ENCODE measurements at places on chromosomes 11 and 22.

GRCh38 chr11:64989416-64989815 lies 7.4 kb downstream of the BATF2 start:
- no peak for DNase-seq

DNA sequence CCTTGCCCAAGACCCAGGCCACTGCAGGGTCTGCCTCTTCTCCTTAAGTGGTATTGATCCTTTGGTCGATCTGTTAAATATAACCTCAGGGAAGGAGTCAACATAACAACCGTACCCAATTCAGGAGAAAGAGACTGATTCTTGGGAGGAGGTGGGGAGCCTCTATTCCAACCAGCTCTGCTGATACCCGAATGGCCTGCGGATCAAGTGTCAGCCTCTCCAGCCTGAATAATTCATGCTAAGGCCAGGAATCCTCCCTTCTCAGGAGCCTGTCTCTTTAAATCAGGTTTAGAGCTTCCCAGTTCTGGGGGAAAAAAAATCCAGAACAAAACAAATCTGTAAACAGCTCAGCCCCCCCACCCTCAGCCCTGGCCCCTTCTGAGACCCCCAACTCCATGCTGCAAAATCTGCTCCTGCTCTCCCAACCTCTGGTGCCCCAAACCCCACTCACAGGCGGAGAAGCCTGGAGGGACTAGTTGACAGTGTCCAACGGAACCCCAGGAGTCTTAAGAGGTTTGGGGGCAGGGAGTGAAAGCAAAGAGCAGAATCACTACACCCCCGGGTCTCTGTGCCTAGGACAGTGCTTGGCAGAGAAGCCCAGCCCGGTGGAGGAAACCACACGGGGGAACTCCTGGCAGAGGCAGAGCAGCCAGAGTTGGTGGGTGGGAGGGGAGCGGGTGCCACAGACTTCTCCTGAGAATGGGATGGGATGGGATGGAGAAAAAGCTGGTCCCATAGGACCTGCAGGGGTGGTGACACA lies 863 bp upstream of the TPBGL start:
- no peak for DNase-seq

DNA sequence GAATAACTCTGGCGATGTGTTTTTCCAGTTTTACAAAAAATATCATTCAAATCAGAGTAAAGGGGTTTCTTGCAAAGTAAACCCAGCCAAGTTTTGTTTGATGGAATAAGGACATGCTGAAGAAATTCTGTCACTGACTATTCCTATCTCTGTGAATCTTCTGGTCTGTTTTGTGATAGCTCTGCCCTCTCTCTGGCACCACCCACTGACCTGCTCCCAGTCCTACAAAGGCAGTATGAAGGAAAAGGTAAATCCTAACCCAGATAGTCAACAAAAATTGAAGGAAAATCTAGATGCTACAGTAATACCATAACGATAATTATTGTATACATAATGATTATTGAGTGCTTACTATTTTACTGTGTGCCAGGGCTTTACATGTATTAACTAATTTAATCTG lies 76.3 kb upstream of the TP53AIP1 start:
- no peak for DNase-seq

DNA sequence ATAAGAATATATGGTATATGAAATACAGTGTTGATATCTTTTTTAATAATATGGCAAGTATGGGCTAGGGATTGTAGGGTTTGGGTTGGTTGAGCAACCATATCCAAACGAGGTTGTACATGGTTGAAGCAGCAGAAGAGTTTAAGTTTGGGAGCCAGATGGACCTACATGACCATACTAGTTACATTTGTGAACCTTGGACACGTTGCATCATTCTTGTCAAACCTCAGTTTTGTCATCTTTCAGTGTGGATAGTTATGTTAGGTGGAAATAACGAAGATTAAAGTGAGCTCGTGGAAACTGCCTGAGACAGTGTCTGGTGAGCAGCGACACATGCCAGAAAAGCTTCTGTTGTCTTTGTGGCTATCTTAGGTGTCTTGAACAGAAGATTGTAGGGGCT lies 307.1 kb upstream of the KIRREL3 start:
- no peak for DNase-seq

GRCh38 chr11:46827995-46828394 lies 18.1 kb downstream of the CKAP5 start:
- DNase-seq, result no peak

- DNase-seq, result no peak
These were observed 611.1 kb upstream of the LUZP2 start for GRCh38 chr11:23885801-23886200.

DNA sequence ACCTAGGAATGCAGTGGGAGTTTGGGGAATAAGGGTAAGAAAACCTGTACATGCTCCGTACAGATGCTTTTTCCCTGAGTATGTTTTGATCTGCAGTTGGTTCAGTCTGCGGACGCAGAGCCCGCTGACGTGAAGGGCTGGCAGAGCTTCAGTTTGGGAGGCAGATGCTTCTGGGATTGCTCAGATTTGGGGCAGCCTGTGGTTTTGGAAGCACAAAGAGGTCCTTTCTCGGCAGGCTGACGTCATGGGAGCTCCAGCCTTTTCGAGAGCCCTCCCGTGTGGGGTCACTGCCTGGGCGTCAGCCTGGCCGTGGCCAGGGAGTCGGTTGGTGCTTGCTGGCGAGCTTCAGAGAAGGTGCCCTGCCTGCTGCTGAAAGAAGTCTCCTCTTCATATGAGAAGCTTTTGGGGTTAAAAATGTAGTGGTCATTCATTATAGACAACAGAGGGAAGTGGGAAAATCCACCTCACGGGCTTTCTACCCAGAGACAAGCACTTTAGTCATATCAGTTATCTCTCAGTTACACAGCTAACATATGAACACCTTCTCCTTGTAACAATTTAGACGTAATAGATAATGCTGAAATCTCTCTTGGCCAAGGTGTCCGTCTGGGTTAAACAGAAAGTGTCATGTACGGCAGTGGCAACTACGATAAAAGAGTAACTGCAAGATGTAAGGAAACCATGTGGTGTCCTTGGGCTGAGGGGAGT lies 26.8 kb downstream of the TPCN2 start:
- DNase-seq, result no peak

DNA sequence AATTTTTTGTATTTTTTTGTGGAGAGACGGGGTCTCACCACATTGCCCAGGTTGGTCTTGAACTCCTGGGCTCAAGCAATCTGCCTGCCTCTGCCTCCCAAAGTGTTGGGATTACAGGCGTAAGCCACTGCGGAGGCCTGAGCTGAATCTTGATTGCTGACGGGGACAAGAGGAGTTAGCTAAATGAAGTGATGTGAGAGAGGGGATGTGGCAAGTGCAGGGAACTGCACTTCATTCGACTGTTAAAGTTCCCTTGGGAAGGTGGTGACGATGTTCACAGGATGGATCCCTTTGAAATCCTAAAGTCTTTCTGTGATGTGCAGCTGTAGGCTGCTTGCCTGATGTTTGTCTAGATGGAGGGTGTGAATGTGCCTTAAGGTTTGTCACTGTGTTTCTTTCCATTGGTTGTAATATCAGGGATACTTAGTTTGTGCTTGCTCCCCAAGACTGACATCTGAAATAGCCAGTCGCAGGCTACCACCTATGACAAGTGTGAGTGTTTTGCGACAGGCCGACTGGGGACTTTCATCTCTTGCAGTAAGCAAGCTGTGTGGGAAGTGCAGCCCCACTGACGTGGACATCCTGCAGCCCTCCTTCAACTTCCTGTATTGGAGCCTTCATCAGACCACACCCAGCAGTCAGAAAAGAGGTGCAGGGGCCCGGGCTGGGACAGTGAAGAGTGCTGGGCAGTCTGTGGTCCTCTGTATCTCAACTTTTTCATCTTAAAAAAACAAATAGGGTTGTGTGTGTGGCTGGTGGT lies 19.6 kb upstream of the CCDC134 start:
- DNase-seq, result peak; percentile 75

DNA sequence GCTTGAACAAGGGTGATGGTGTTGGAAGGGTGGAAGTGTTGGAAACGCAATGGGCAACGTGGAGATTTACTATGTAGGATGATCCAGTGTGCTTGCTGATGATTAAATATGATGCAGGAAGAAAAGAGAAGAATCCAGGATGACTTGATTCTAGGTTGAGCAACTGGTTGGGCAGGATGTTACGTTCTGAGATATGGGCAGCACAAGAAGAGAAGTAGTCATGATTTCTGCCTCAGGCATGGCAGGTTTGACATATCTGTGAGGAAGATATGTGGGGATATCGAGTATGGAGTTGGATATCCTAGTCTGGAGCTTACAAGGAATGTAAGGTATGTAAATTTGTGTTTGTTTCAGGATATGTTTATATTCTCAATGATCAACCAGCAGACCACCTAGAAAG lies 1.9 kb downstream of the OR52K1 start:
- DNase-seq, result no peak

- DNase-seq, result no peak
These were observed 105.7 kb downstream of the SWAP70 start for GRCh38 chr11:9769621-9770020.

- DNase-seq, result no peak
These were observed 90.2 kb upstream of the KCNQ1OT1 start for GRCh38 chr11:2789791-2790567.

- DNase-seq, result no peak
These were observed 161.1 kb downstream of the NAV2 start for GRCh38 chr11:19873730-19874129.

- DNase-seq, result no peak
These were observed 19.4 kb upstream of the CELSR1 start for GRCh38 chr22:46556775-46557174.

DNA sequence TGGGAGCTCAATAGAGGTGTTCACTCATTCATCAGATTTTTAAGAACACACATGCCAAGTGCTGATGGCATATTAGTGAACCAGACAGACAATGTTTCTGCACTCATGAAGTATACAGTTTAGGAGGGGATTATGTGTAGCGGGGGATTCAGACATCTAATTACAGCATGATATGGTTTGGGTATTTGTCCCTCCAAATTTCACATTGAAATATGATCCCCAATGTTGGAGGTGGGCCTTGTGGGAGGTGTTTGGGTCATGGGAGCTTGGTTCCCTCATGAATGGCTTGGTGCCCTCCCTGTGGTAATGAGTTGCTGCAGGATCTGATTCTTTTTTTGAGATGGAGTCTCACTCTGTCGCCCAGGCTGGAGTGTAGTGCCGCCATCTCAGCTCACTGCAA lies 8.9 kb upstream of the RAB3IL1 start:
- DNase-seq, result no peak

GRCh38 chr11:2413742-2414579 lies 13.4 kb downstream of the TSSC4 start:
- DNase-seq, result no peak

DNA sequence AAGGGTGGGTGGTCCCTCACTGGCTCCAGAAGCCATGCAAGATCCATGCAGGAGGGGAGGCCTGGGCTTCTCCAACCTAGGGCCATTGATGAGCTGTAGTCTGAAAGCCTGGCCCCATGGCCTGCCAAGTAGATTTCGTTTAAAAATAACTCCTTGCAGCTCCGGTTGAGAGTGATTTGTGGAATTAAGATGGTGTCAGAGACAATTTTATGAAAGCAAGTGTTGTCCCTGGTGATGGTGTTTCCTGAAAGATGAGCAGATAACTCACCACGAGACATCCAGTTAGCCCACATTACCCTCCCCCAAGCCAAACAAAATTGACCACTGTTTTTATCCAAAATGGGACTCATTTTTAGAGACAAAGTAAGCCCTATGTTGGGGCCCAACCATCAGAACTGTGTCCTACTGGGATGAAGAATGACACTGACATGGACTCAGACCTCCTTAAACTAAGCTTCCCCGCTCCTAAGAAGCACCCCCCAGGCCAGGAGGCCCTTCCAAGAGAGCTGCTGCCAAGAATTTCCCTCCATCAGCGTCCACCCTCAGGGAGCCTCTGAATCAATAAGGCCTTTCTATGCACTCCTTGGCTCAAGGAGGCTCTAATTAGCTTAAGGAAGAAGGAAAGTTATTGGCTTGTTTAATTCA lies 174.2 kb upstream of the NCAM1 start:
- no peak for DNase-seq

DNA sequence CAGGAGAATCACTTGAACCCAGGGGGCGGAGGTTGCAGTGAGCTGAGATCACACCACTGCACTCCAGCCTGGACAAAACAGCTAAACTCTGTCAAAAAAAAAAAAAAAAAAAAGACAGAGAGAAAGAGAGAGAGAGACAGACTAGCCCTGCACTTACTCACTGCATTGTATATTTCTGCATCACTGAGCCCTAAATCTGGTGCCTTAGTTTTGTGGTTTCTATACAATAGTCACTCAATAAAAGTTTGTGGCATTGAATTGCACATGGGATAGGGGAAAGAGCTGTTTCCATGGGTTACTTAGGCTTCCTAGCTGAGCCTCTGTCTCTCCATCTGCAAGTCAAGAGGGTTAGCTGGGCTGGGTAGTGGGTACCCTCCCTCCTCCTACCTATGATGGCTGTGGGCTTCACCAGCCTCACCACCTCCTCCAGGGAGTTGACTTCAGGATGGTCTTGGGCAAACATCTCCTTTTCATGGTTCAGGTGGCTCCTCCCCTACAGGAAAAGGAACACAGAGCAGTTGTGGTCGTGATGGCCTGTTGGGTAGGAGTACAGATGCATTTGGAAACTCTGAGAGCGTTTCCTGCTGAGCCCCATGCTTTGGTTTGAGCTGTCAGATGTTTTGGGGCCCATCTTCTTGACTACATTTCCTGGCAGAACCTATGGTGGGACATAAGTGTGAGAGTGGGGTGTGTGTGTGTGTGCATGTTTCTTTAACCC lies 73.2 kb downstream of the CCDC81 start:
- DNase-seq, result no peak

DNA sequence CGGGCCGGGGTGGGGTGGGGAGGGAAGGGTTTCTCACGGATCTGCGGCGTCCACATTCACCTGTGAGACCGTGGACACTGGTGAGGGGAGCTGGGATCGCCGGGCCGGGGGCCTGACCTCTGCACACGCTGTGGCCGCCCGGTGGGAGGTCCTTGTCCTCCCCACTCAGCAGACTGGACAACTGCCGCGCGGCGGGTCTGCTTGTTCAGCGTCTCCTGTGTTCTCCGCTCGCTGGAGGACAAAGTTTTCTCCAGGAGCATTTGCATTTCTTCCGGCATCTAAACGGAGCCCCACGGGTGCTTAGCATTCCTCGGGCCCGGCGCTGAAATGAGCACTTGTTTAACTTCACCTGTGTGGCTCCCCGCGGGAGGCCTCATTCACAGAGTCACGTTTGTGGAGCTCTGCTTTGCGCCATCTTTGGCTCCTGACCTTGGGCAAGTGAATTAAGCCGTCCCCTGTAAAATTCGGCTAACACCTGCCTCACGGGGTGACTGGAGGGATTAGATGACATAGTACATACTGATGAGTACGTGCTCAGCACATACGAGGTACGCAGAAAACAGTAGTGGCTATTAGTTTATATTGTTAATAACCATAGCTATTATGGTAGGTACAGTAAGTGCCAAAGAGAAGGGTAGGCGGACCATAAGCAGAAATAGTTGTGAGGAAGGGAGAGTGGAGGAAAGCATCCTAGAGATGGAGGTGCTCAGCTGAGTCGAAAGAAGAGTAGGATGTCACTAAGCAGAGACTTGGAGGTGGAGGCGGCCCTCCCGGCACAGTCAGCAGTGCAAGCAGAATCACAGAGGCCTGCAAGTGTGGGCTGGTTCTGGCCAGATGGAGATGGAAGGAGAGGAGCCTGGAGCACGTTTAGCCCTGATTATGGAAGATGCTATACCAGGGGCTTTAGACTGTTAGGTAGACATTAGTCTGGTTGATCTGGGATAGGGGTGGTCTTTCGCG lies 885 bp downstream of the TRMU start:
- no peak for DNase-seq
